Left colon (tissue), 2 donors: ENCODE measurements at places on chromosomes 3 and 15. TPM values are rescaled to one million over a fixed set of nuclear protein-coding genes. Genes with fewer than 3 reads are reported as not detected.

Gene VILL
- total RNA-seq: 184 TPM

Gene UQCC5
- total RNA-seq: 11.7 TPM

Gene OR4F6
- not detected for total RNA-seq

Gene SCAANT1
- total RNA-seq: not detected

Gene TMEM158
- 10.0 TPM for total RNA-seq

Gene CYP11A1
- 0.31 TPM for total RNA-seq

Gene C3orf49
- total RNA-seq: not detected

Gene MB21D2
- 2.8 TPM for total RNA-seq

Gene ISL2
- total RNA-seq: 0.24 TPM

Gene ZNF80
- not detected for total RNA-seq

Gene LHFPL4
- total RNA-seq: 0.70 TPM

Gene CD200R1
- 0.49 TPM for total RNA-seq

Gene LRRC15
- total RNA-seq: 0.59 TPM

Gene CLDN1
- total RNA-seq: 2.6 TPM

Gene ERC2
- not detected for total RNA-seq

Gene ANKRD34C
- not detected for total RNA-seq

Gene CHRD
- total RNA-seq: 2.1 TPM

Gene TGM4
- not detected for total RNA-seq

Gene PODXL2
- total RNA-seq: 12.6 TPM

Gene LNP1
- 1.0 TPM for total RNA-seq

Gene DZIP1L
- 3.5 TPM for total RNA-seq

Gene DUOXA2
- total RNA-seq: 4.9 TPM

Gene CMC1
- total RNA-seq: 36.0 TPM

Gene ISLR2
- 0.89 TPM for total RNA-seq
